ENCODE measurements at places on chromosomes 5 and 9.

GRCh38 chr5:141192110-141192725 lies at the start of gene PCDHB10:
PCDHB10 (plus strand) TSS chr5:141192353; CDS start chr5:141192553, 200 bp downstream.
- DNase-seq: peak; percentile 4

DNA sequence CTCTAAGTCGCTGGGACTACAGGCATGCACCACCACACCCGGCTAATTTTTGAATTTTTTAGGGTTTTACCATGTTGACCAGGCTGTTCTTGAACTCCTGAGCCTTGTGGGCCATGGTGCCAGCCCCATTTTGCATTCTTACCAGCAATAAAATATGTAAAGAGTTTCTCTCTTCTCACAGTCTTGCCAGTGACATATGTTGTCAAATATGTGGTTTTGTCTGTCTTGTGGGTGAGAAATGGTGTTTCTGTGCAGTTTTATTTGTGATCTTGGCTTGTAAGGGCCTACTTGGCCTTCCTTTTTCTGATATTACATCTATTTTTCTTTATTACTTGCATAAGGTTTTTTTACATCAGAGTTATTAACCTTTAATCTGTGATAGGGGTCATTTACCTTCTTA lies 47.1 kb downstream of the SPIN1 start:
- no peak for DNase-seq

GRCh38 chr9:5569409-5569808 lies 59.1 kb downstream of the PDCD1LG2 start:
- no peak for DNase-seq

- DNase-seq: no peak
These were observed 81.5 kb upstream of the MSX2 start for GRCh38 chr5:174642816-174643405.

DNA sequence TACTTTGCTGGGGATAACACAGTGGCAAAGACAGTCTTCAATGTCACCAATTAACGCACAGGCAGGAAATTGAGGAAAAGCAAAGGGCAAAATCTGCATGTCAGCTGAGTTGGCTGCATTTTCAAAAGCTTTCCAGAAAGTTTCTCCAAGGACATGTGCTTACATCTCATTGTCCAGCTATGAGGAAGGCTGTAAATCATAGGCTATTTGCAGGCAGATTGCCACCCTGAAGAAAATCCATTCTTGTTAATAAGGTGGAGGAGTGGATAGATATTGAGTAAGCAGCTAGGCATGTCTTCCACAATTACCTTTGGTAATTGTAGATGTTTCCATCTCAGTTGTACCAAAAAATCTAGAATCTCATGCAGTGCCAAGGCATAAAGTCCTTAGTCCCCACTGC lies 278.0 kb upstream of the NUDT12 start:
- no peak for DNase-seq

GRCh38 chr5:9733486-9733885 lies 103.3 kb upstream of the TAS2R1 start:
- no peak for DNase-seq

- DNase-seq: no peak
These were observed 47.8 kb downstream of the RETREG1 start for GRCh38 chr5:16568875-16569580.

DNA sequence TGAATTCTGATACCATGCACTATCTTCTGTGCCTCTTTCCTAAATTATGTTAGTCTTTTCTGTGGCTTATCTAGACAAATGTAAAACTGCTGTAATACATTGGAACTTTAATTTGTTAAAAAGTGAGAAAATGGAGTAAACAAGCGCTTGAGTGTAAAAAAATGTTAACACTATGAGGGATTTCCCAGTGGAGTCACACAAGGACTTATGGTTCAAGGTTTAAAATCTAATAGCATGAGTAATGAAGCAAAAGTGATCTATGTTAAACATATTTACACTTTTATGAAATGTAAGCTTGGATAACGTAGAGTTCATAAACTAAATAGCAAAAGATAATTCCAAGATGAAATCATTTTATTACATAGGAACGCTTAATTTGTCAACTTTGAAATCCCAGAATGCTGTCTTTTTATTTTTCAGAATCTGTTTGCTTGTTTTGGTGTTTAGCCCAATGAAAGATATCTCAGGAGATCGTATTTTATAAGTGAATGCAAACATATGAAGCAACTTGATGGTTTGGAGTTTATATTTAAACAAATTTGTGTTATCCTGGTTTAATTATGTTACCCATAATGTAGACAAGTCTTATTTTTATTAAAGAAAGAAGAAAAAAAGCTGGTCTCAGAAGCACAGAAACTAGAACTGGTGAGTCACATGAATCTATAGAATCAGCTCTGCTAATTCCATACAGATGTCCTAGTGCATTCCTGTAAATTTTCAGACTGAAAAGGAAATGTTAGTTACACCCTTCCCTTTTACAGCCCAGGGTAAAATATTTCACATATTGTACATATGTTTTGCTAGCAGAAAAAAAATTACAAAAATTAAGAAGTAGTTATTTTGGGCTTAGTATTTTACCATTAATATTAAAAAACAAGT lies 34.2 kb upstream of the FBN2 start:
- DNase-seq: no peak

GRCh38 chr9:29976981-29977380 lies 2403.7 kb upstream of the C9orf72 start:
- DNase-seq: no peak

GRCh38 chr5:155064580-155064979 lies 51.0 kb downstream of the KIF4B start:
- no peak for DNase-seq

DNA sequence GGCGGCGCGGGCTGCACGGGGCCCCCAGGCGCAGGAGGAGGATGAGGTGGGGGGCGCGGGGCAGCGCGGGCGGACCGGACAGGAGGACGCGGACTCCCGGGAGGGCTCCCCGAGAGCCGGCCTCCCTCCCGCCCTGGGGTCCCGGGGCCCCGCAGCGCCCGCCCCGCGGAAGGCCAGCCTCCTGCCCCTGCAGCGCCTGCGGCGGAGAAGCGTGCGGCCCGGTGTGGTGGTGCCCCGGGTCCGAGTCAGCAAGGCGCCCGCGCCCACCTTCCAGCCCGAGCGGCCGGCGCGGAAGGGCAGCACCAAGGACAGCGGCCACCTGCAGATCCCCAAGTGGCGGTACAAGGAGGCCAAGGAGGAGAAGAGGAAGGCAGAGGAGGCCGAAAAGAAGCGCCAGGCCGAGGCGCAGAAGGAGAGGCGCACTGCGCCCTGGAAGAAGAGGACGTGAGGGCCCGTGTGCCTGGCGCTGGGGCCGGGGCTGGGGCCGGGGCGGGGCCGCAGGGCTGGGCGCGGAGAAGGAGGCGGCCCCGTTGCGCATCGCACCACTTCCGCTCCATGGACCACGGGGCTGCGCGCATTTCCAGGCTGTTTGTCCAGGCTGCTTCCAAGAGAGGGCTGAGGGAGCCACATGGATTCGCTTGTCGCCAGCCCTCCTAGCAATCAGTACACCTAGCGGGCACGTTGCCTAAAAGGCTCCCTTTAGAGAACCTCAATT lies 86.0 kb downstream of the ANKRD33B start:
- DNase-seq: no peak

- DNase-seq: peak; percentile 39
These were observed 1.4 kb downstream of the IQGAP2 start for GRCh38 chr5:76404223-76405211.

DNA sequence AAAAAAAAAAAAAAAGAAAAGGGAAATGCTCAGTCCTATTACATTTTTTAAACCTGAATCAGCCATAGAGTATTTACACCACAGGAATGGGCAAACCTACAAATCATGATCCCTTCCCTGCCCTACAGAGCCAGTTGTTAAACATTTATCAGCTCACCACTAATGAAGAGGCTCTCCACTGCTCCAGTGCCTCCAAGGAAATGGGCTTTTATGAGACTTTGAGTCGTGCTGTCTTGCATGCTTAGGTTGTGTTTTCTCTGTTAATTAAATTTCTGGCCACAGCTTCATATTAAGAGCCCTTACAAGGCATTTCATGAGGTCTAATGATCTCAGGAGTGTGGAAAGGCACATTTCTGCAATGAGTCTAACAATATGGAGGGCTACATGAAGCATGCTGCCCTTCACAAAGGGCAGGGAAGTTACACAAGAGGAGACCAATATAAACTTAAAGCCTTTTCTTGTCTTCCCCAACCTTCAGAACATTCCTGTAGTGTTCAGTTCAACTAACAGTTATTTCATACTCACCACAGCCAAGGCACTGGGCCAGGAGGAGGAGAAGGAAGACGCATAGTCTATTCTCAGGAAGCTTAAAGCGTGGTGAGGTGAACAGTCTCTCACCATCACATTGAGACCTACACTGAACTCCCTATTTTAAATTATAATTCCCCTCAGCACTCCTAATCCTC lies 140.1 kb upstream of the ABCA1 start:
- no peak for DNase-seq

GRCh38 chr9:111450124-111450523 lies 34.1 kb downstream of the ECPAS start:
- no peak for DNase-seq

DNA sequence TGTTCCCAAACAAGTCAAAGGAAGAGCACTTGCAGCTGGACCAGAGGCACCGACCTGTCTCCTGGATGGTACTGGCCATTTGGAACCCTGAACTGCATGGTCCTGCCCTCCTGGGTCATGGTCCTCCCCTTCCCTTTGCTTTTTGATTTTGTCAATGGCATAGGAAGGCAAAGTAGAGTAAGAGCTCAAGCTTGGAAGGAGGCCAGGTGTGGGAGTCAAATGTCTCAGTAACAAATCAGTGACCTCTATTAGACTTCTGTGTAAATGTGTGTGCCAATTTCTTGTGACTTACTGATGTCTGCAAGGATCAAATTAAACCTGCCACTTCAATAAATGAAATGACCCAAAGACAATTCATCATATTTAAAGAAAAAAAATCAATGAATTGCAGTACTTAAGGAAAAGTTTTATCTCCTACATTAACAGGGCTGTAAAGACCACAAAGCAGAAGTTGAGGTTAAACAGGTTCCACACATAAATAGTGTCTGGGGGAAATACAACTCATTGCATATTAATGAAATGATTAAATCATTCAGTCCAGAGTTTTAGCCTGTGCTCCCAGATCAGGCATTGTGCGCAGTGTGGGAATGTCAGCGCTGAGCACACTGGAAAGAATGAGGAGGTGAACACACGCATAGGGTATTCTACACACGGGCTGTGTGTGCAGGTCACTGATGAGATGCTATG lies 32.7 kb downstream of the OSMR start:
- DNase-seq: no peak

GRCh38 chr9:9612270-9612669 lies 1000.5 kb downstream of the PTPRD start:
- DNase-seq: peak; percentile 84

DNA sequence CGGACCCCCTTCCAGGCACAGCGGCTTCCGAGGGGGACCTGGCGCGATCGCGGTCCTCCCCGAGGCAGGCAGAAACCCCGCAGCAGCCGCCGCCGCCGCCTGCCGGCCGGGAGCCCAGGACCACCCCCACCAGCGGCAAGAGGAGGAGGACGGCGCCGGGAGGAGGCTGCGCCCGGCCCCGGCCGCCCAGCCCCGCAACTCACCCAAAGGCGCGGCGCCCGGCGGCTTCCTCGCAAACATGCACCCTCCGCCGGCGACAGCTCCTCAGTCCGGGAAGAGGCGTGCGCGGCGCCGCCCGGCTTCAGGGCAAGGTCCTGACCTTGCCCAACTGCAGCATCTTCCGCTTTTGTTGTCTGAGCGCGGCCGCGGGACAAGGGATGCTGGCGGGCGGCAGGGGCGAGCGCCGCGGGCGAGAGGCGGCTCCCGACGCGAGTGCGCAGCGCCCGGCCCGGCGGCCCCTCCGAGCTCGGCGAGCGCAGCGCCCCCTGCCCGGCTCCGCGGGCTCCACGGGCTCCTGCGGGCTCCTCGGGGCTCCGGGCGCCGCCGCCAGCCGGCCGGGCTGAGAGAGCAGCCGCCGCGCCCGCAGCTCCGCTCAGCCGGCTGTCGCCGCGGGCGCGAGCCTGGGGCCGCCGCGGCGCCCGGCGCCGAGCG lies 507 bp downstream of the CTNND2 start:
- no peak for DNase-seq

DNA sequence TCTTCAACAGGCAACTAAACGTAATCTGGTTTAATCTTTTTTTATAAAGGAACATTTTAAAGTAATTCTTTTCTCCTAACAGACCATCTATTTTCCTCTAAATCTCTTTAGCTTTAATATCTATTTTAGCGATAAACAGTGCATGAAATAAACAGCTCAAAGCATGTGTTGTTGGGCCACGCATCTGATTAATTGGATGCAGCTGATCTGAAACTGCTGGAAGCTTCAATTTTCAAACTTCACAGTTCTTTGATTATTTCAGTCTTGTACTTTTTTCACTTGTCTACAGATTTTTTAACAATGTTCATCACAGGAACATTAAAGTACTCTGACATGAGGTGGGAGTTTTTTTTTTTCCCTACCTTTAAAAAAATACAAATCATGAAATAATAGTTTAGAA lies 443.6 kb downstream of the HCN1 start:
- no peak for DNase-seq

GRCh38 chr9:129509533-129509928 lies 111.4 kb downstream of the C9orf50 start:
- no peak for DNase-seq

GRCh38 chr5:14766584-14766983 lies 102.1 kb downstream of the OTULIN start:
- no peak for DNase-seq

GRCh38 chr5:55580042-55580441 lies 45.3 kb upstream of the PLPP1 start:
- DNase-seq: no peak

DNA sequence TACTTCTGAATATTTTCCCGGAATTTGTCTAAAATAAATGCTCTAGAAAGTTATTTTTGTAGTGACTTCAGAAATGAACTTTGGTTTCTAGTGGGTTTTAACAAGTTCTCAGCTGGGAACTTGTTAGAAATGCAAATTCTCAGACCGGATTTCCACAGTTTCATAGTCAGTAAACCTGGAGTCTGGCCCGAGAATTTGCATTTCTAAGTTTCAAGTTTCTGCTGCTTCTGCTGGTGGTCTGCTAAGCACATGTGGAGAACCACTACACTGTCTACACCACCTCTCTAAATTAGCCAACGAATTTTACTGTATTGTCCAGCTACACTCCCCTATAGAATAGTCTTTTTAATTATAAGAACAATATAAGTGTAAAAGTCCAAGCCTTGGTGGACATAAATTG lies 208.0 kb downstream of the CHSY3 start:
- no peak for DNase-seq

GRCh38 chr5:132493821-132494220 lies 3.2 kb upstream of the IRF1 start:
- no peak for DNase-seq

GRCh38 chr9:33146298-33146697 lies 20.8 kb downstream of the B4GALT1 start:
- DNase-seq: no peak

DNA sequence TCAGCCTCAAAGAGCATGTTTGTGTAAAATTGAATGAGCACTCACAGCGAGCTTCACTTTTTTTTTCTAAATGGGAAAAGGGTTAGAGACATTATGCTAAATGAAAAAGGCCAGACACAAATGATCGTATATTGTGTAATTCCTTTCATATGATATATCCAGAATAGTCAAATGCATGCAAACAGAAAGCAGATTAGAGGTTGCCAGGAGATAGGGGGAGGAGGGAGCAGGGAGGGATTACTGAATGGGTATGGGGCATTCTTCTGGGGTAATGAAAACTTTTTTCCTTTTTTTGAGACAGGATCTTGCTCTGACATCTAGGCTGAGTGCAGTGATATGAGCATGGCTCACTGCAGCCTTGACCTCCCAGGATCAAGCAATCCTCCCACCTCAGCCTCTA lies 47.1 kb downstream of the DMAC1 start:
- no peak for DNase-seq
